ENCODE measurements at places on chromosomes 1 and 21.

GRCh38 chr1:222171005-222171404, 376.9 kb downstream of the HHIPL2 start:
- DNase-seq, result peak; percentile 72

- peak; percentile 26 for DNase-seq
Measured at GRCh38 chr1:212457740-212458338, 25.1 kb downstream of the NENF start.

GRCh38 chr1:245401881-245402587, 247.2 kb downstream of the KIF26B start:
- no peak for DNase-seq

DNA sequence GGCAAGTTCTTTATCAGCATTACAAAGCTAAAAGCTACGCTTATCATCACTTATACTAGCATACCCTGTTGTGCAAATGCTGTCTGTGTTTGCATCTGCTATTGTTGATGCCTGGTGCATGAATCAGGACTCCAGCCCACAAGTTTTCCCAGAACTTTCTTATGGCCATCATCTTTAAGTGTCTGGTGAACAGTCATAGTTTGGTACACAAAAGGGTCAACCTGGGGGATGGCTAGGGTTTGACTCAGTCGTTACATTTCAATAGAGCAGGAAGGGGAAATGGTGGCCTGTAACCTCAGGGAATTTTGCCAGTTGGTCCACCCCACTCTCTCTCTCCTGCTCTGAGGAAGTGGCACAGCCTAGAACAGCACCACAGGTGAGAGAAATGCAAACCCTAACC, 35.4 kb downstream of the SELL start:
- no peak for DNase-seq

DNA sequence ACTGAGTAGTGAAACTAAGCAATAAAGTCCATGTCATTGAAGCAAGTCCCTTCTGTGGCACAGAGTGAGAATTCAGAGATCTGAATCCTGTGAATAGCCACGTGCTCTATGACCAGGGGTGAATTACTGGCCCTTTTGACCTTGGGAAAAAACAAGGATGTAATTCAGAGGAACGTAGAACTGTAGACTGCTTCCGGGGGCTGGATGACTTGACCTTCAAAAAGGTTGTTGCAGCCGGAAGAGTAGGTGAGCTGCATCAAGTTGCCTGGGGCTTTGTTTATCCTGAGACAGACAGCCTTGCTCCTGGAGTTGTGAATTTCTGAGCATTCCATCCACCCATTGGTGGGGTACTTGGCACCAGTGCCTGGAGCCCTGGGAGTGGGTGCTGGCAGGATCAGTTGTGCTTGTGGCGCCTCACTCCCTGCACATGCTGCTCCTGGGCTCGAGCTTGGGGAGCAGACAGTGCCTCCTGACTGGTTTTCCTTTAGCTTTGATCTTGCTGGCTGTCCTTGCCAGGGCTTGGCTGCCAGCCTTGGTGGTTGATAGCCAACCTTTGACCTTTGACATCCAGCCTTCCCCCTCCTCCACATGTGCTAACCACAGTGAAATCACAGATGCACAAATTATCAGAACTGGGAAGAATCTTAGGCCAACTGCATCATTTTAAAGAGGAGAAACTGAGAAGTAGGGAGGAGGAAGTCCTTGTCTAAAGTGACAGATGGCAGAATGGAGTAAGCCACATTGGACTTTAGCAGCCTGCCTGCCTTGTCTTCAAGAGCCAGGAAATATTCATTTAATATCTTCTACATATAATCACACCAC, 16.2 kb upstream of the MYOG start:
- DNase-seq, result no peak

- no peak for DNase-seq
Measured at GRCh38 chr1:84742653-84743052, 52.4 kb upstream of the SSX2IP start.

- peak; percentile 23 for DNase-seq
Measured at GRCh38 chr1:119582801-119583200, 65.3 kb downstream of the ZNF697 start.

- DNase-seq, result no peak
Measured at GRCh38 chr1:27635396-27636142, 584 bp upstream of the FGR start.

- peak; percentile 39 for DNase-seq
Measured at GRCh38 chr21:37787456-37787855, 128.8 kb downstream of the KCNJ6 start.

GRCh38 chr1:9071554-9072235, 2.3 kb upstream of the SLC2A5 start:
- DNase-seq, result no peak

DNA sequence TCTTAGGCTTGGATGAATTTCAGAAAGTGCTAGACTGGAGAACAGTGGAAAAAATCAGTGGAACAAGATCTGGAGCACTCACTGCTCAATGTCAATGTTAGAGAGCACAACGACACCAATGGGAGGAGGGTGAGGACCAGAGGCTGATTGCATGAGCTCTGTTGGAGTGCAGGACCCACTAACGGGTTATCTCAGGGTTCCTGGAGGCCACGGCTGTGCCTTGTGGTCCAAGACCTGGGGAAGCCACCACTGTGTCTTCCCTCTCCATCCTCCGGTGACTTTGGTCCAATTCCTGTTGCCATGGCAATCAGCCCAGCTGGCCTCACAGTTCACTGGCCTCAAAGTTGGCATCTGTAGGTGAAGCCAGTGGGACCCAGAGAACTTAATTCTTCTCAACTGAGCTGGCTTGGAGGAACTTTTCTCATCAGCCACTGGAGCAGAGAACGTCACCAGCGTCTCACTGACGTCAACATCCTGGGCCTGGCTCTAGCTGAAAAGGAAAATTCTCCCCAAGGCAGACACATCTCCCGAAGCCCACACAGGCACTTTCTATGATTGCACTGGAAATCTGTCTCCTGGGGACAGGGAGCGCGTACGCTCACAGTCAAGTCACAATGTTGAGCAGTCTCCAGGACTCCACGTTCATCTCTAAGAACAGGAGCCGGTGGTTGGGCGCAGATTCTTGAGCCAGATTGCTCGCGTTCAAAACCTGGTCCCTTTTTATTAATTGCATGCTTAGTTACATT, 21.9 kb upstream of the GPR157 start:
- no peak for DNase-seq

DNA sequence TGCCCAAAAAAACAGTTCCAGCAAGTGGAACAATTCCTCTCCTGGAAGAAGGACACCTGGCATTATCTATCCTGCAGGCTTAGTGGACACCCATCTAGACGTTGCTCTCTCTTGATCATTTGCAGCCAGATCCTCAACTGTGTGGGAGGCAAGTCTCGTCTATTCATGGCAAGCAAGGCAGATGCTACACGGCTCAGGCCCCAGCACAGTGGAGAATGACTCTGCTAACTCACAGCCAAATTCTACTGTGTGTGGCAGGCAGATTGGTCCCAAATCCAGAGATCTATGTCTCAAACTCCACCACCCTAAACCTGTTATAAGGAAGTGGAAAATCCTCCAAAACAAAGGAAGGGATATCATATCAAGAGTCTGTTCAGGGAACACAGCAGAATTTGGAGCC, 7.0 kb downstream of the TNNT2 start:
- no peak for DNase-seq

DNA sequence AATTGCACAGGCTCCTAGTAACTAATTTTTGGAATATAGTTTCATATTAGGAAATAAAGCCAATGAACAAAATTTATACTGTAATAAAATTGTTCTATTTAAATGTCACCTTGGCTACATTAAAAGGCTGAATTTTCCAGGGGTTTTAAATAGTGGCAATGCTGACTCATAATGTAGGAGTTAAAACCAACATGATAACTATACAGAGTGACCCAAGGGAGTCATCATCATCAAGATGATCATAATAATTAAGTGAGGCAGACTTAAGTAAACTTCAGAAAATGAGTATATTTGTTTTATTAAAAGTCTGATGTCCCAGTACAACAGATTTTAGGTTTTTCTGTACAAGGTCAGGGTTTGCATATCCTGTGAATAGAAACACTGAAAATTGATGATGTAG, 183.4 kb downstream of the PLPPR4 start:
- no peak for DNase-seq

DNA sequence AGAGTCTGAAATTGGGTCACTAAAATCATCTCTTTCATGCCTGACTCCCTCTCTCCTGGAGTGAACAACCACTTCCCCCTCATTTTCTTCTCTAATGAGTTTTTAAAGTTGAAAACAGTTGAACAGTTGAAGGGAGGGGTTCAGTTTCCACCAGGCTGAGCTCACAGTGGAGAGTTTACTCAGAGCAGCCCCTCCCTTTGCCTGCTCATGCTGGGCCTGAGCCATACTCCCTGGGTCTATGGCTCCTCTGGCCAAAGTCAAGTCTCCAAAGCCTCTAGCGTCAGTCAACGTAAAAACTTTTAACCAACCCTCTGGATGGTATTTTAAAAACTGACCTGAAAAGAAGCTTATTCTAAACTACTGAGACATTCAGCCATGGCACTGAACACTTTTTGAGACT, 100.8 kb upstream of the RNPC3 start:
- no peak for DNase-seq

- DNase-seq, result no peak
Measured at GRCh38 chr1:175376194-175376593, 183.6 kb upstream of the KIAA0040 start.

GRCh38 chr21:18252256-18252655, 7.6 kb downstream of the CHODL start:
- DNase-seq, result no peak

DNA sequence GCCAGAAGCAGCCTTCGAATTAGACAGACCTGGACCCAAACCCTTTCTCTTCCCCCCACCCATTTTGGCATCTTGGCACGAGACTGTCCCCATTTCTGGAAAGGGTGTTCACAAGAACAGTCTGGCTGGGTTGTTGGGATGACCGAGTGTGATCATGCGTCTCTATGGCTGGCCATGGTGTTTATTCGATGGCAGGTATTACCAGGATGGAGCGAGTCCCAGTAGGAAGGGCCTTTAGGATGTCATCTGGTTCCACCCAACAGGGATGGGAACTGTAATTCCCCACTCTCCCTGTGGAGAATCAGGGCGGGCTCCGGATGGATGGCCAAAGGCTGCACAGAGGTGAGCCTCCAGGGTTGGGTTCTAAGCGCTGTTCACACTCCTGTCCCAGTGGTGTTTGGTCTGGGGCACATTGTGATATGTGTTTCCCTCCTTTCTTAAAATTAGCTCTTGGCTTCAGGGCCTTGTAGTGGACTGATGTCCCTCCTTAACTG, 33.4 kb upstream of the ATP5PO start:
- DNase-seq, result no peak

- DNase-seq, result no peak
Measured at GRCh38 chr21:16213518-16213917, 483.7 kb downstream of the USP25 start.

GRCh38 chr1:18200136-18200717, 92.6 kb downstream of the IGSF21 start:
- no peak for DNase-seq

- DNase-seq, result peak; percentile 80
Measured at GRCh38 chr1:54934869-54935268, 45.6 kb upstream of the TMEM61 start.

DNA sequence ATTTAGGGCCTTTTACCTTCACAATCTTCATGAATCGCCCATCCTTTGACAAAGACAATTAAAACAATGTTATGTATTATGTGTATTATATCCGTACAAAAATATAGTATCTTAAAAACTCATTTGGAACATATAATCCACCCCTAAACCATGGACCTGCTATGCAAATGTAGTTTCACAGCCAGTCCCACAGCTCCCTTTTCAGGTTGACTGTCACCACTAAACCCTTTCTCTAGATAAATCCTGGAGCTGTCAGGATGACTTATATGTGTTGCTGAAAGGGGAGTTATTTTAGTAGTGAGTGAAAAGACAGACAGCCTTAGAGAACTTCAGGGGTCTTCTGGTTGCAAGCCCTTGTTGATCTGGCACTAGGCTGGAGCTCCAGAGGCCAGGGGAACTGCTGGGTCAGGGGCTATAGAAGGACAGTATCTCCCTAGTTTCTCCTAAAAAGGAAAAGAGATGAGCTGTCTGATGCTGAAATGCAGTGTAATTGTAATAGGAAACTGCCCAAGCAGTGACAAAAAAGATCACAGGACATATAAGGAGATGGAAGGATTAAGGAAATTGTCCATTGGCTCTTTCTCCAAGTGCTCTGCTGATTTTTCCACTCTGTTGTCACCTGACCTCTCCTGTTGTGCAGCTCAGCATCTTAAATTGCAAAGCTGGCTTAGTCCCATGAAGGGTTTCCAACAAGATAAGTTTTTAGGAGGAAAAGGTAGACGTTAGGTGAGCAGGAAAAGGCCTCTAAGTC, 127.7 kb downstream of the S1PR1 start:
- DNase-seq, result no peak

GRCh38 chr1:153364156-153364555, 6.5 kb downstream of the S100A9 start:
- DNase-seq, result no peak

GRCh38 chr1:204927673-204928641, 57.3 kb downstream of the NFASC start:
- no peak for DNase-seq

- DNase-seq, result no peak
Measured at GRCh38 chr21:24824209-24824608, 783.1 kb downstream of the MRPL39 start.

DNA sequence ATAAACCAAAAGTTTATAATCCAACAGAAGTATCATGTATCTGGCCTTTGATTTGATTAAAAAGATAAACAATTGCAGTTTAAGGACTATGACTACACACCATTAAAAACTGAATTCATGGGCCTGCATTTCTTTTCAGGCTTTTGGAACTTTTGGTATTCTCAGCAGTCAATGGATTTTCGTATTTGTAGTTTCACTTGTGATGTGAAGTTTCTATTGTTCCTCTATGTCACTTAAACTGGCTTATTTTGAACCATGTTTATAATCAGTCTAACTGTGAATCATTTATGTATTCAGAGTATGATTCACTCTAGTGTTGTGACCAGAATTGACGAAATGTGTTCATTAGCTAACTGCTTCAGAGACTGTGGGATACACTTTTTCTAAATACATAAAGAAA, 132.9 kb downstream of the COQ8A start:
- no peak for DNase-seq

DNA sequence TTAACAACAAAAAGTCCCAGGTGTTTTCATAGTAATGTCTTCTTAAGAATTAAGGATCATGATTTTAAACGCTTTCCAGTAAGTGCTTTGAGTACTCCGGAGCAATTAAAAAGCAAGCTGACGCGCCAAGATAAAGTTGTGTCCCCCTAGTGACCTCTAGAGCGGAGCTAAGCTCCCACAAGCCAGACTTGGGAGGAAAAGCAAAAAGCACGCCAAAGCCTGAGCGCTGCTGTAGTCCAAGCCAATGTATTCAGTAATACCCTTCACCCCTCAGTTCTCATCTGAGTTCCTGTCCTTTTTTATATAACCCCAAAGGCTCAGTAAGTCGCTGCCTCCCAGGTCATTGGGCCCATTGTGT, 3.5 kb upstream of the SLC44A5 start:
- no peak for DNase-seq

DNA sequence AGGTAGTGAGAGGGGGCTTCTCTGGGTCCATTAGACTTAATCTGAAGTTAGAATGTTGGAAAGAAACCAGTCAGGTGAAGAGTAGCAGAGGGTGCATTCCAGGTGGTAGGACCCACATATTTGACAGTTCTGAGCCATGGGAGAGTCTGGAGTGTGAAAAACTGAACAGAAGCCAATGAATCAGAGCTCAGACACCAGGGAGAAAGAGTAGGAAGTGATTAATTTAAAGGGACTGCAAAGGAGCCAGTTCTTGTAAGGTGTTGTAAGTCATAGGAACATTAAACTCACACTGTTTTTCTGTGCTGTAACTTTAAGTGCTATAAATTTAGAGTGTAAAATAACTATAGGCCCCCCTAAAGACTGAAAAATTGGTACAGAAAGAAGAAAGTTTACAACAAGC, 5.9 kb upstream of the DHX9 start:
- no peak for DNase-seq
